ENCODE measurements at places on chromosomes 4 and X. TPM values are rescaled to one million over a fixed set of nuclear protein-coding genes. Genes with fewer than 3 reads are reported as not detected.

GRCh38 chrX:154508384-154508745 lies 7.7 kb downstream of the FAM3A start:
- DNase-seq: no peak

- DNase-seq: no peak
Measured at GRCh38 chrX:74230094-74230493, 73.9 kb upstream of the ZCCHC13 start.

- no peak for DNase-seq
Measured at GRCh38 chr4:150382028-150382427, 199.9 kb upstream of the MAB21L2 start.

DNA sequence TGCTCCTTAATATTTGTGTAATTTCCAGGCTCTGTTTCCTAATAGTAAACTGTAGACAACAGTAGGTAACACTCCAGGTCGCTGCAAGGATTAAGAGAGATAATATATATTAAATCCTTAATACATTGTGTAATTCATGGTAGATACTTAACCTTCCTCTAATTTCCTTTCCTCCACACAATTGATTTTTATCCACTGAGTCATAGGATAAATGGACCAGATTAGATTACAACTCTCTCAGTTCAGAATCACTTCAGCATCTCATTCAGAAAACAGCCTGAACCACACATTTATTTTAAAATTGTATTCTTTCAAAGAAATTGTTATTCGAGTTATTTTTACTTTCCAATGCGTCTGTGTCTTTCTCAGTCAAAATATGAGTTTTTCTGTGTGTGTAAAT lies 17.1 kb downstream of the GK2 start:
- no peak for DNase-seq

DNA sequence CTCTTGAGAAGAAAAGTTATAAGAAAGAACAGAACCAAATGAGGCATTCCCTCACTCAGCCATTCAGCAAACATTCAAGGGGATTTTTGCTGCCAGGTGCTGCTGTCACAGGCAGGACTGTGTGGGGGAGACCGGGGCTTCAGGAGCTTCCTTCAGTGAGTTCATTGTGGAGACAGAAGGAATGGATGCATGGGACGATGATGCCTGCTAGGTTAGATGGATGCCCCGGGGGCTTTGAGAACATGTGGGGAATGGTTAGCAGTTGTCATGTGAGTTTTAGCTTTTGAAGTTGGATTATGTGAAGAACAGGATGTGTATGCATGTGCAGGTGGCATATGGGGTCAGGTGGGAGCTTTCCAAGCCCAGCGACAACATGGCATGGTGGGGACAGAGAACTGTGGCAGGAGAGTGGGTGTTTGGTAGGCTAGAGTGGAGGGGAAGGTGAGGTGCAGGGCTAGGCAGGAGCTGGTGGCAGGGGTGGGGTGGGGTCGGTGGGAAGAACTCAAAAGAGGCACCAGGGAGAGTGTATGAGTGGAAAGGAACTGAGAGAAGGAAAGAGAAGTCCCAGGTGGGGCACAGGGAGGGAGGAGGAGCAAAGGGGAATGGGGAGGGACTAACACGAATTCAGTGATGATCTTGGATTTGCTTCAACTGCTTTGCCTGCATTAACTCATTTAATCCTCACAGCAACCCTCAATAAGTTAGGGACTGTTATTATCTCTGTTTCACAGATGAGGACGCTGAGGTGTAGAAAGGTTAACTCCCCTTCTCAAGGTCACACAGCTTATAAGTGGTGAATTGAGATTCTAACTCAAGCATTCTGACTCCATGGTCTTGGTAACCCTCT lies 8.4 kb downstream of the DCUN1D4 start:
- DNase-seq: no peak

DNA sequence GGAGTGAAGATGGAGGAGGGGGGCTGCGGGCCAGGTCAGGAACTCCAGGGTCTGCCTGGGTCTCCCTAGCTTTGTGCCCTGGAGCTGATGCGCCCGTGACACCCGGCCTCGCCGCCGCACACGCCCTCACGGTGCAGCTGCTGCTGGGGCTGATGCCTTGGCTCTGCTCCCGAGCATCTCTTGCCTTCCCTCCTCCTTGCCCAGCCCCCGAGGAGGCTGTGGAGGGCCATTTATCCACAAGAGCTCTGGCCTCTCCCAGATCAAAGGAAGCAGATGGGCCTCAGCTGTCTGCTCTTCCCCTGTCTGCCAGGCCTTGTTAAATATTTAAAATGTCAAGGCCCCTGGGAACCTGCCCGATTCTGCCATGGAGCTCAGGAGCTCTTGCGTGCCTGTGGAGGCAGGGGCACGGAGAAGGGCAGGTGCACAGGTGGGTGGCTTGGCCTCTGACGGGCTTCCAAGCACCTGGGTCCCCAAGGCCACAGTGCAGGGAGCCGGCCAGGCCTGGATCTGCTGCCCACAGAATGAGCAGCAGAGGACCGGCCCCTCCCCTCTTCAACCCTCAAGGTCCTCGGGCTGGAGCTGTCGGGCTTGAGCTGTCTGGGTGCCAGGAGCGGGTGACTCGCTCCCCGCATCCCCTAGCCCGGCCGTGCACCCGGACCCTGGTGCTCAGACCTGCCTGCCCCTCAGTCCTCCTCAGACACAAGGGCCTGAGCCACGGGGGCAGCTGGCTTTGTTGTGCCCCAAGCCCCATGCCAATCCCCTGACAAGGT lies 20.3 kb downstream of the ATP2B3 start:
- DNase-seq: no peak

DNA sequence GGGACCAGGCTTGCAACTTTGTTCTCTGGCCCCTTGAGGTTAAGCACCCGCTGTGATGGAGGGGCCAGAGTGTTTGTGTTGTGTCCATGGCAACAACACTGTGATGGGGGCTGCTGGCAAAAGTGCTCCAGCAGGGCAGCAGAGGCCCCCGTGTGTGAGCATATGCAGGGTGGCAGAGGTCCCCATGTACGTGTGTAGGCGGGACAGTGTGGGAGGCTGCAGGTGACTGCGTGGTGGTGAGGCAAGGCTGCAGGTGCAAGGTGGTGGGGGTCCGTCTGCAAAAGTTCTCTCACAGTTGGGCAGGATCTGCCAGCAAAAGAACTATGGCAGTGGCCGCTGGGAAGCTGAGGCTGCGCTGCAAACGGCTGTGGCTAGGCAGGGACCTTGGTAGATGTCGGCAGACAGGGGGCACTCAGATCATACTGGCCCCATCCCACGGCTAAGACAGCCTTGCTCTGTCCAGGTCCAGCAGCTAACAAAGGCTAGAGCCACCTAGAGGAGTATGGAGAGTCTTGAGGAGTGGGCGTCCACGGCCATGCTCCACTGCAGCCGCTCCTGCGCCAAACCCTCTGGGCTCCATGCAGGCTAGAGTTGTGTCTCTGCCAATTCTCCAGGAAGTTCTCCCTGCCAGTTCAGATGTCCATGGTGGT lies 46.8 kb upstream of the PASD1 start:
- no peak for DNase-seq

DNA sequence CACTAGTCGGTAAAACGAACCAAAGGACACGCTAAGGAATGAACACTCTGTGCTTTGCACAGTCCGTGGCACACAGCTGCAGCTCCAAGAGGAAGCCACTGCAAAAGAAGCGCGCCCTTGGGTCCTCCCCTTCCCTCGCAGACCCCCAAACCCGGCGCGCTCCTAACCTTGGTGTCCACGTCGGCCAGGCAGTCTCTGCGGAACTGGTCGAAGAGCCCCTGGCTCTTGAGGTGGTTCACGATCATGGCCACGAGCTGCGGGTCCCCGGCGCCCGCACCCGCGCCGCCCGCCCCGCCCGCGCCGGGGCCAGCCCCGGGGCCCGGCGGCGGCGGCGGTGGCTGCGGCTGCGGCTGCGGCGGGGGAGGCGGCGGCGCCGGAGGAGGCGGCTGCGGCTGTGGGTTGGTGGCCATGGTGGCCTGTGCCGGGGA lies 333 bp downstream of the BOD1L1 start:
- no peak for DNase-seq

- DNase-seq: no peak
Measured at GRCh38 chr4:119105605-119106004, 30.0 kb upstream of the MYOZ2 start.

GABRG1 gene
- total RNA-seq: not detected

SPANXD gene
- not detected for total RNA-seq

DNA sequence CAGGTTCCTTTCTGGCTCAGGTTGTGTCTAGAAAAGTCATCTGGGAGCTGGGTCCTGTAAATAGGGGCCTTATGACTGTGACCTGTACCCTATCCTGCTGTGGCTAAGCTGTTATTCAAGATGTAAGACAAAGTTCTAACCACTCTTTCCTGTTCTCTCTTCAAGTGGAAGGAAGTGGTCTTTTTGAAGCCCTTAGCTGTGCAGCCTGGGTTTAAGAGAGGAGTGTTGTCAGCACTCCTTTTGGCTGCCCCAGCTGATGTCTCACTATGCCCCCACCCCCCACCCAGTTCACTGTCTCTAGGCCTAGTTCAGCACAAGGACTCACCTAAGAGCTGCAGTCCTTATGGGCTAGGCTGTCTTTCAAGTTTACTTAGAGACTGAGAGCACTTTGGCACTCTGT lies 1069.5 kb downstream of the FAM133A start:
- no peak for DNase-seq

SLC6A8 gene
- 42.3 TPM for total RNA-seq

- peak; percentile 50 for DNase-seq
Measured at GRCh38 chr4:113335746-113336145, 286.3 kb downstream of the ANK2 start.

JADE3 gene
- 6.6 TPM for total RNA-seq

SMIM31 gene
- not detected for total RNA-seq

ZNF711 gene
- 4.7 TPM for total RNA-seq

DNA sequence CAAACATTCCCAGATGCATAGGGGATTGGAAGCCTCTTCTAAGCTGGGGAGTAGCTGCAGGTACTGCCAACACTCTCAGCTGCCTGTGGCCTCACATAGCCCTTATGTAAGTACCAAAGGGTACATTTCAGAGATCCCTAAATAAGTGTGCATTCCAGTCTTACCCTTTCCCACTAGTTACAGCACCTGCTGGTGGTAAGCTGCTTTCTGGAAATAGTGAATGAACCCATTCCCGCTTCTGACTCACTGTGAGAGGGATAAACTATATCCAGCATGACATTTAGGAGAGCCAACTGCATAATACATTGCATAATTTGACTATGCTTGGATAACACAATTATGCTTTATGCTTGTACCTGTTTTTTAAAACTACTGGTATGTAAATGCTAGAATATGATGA lies 149.0 kb downstream of the FAM13A start:
- DNase-seq: no peak

MAP3K15 gene
- total RNA-seq: not detected

DNA sequence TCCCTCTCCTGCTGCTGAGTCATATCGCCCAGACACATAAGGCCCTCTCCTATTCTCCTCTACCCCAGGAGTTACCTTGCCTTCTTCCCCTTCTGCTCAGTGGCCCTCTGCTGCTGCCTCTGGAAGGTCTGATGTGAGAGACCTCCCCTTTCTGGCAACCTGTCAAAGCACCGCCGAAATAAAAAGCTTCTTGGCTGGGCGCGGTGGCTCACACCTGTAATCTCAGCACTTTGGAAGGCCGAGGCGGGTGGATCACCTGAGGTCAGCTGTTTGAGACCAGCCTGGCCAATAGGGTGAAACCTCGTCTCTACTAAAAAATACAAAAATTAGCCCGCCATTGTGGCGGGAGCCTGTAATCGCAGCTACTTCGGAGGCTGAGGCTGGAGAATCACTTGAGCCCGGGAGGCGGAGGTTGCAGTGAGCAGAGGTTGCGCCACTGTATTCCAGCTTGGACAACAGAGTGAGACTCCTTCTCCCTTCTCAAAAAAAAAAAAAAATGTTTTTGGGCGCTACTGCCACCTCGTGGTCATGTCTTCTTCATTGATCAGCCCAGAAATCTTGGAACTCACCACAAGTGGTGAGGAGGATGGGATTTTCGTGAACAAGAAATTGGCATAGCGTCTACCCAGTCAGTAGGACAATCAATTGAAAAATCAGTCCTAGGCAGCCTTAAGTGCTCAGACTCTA lies 8.6 kb upstream of the ZXDA start:
- no peak for DNase-seq

FABP2 gene
- total RNA-seq: not detected

Data from posterior vena cava (tissue), 2 donors.